Natural killer cell (primary cell): ENCODE measurements at places on chromosomes 5 and 9. TPM values are rescaled to one million over a fixed set of nuclear protein-coding genes. Genes with fewer than 3 reads are reported as not detected.
A peak's percentile ranks its signal among the peaks of the same experiment; 100 is the strongest.

UBE2QL1 gene
- not detected for total RNA-seq

GRCh38 chr5:123476731-123477130 lies 35.2 kb upstream of the CSNK1G3 start:
- DNase-seq, result no peak

DNA sequence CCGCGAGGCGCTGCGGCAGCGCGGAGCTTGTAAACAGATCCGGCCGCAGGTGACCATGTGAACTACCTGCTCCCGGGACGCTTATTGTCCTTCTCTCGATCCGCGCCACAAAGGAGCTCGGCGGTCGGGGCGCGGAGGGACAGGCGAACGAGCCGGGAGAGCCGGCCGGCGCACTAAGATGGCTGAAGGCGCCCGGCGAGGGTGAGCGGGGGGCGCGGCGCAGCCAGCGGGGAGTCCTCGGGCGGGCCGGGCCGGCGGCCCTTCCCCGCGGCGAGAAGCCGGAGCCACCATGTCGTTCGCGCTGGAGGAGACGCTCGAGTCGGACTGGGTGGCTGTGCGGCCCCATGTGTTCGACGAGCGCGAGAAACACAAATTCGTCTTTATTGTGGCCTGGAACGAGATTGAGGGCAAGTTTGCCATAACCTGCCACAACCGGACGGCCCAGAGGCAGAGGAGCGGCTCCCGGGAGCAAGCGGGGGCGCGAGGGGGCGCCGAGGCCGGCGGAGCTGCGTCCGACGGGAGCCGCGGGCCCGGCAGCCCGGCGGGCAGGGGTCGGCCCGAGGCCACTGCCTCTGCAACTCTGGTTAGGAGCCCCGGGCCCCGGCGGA lies 535 bp downstream of the JMY start:
- peak; percentile 61 for DNase-seq

TCF7 gene
- total RNA-seq, result 203 TPM

GRCh38 chr9:94017939-94018531 lies 62.9 kb upstream of the BARX1 start:
- no peak for DNase-seq

GRCh38 chr9:19174127-19174912 lies 47.0 kb upstream of the PLIN2 start:
- DNase-seq, result peak; percentile 67

DNA sequence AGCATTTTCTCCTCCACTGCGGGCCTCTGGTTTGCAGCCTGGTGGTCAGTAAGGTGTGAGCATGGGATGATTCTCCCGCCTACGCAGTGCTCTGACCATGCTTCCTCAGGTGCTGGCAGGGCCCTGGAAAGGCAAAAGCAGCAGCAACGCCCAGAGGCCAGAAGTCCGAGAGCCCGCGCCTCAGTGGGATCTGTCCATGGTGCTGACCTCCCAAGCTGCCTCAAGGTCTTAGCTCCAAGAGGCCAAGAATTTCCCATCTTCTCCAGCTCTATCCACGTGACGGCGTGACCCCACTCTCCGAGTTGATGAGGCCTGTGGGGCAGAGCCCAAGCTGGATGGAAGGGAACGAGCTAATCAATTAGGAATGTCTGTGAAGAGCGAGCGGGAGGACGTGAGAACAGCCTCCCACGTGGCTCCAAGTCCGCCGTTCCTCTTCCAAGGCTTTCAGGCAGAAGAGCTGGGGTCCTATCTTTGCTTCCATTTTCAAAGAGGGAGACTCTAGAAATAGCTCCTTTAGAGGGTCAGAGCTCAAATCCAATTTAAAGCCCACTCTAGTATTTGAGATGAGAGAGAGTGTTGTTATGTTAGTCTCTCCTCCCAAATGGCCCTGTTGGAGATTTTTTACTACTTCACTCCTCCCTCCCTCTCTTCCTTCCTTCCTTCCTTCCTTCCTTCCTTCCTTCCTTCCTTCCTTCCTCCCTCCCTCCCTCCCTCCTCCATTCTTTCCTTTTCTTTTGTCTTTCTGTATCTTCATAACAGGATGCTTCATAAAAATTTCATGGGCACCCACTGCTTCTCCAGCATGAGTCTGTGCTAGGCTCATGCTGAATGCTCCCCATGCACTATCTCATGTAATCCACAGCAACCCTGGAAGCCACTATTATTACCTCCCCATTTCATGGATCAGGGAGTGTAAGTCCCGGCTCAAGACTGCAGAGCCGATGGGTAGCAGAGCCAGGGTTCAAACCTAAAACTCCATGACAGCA lies 69.3 kb downstream of the OLFM1 start:
- DNase-seq, result no peak

GRCh38 chr5:124393584-124394379 lies 352.7 kb downstream of the ZNF608 start:
- no peak for DNase-seq

IPPK gene
- total RNA-seq, result 4.9 TPM

MACROH2A1 gene
- 160 TPM for total RNA-seq

GRCh38 chr5:29005386-29005785 lies 1967.0 kb upstream of the CDH9 start:
- no peak for DNase-seq

- DNase-seq, result no peak
Observed at GRCh38 chr5:157541447-157542118, 34.0 kb downstream of the ADAM19 start.

DNA sequence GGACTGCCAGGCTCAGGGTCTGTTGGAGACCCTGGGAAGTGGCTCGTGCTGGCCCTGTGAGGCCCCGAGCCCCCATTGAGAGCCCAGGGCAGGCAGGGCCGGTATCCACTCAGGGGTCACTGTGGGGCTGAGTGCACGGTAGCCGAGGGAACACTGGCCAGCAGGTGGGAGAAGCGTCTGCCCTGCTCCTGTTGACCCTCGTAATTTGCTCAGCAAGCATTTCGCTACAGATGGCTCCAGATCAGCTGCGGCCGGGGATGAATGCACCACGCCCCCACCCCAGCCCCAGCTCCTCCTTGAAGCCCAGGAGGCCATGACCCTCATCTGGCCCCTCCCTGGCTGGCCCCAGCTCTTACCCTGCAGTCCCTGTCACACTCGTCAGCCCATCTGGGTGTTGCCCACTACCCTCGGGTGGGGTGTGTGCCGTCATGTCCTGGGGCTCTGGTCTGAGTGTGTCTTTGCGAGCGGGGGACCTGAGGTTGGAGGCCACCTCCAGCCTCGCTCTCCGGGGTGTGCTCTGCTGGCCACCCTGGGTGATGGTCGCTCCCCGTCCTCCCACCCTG lies 6.1 kb upstream of the NRARP start:
- no peak for DNase-seq

FAM114A2 gene
- total RNA-seq, result 37.8 TPM

- DNase-seq, result no peak
Observed at GRCh38 chr5:71828291-71829040, 109.4 kb downstream of the CARTPT start.

PLEKHG4B gene
- 0.07 TPM for total RNA-seq

ANKRD18B gene
- not detected for total RNA-seq

GRCh38 chr9:69820955-69821788 lies 555 bp downstream of the CFAP95 start:
- DNase-seq, result no peak

- DNase-seq, result no peak
Observed at GRCh38 chr9:132677976-132678375, 7.7 kb downstream of the GTF3C4 start.

- DNase-seq, result no peak
Observed at GRCh38 chr9:89311346-89312221, 589 bp downstream of the CKS2 start.

CTNND2 gene
- not detected for total RNA-seq

DNA sequence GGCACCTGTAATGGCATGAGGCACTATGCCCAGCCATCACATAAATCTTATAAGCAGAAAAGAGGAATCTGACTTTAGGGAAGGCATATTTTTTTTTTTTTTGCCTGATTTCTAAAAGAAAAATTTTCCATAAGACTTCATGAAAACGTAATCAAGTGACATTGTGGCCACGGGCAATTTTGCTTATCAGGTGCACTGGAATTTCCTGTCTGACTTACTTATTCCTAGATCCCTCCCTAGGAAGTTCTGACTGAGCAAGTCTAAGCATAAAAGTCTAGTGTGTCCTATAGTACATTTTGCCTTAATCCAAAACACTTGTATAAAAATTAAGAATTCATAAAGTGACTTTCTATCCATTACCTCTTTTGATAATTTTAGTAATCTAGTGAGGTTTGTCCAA lies 12.5 kb downstream of the C5orf46 start:
- DNase-seq, result no peak

DNA sequence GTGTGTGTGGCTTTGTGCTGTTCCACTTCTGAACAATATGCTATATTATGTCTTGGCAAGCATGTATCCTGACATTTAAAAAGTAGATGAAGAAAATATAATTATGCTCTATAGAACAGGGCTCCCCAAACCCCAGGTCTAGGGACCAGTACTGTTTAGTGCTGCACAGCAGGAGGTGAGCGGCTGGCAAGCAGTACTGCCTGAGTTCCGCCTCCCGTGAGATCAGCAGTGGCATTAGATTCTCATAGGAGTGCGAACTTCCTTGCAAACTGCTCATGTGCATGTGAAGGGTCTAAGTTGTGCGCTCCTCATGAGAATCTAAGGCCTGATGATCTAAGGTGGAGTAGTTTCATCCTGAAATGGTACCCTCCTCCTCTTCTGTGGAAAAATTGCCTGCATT lies 979.1 kb upstream of the CTNND2 start:
- no peak for DNase-seq

FBP2 gene
- not detected for total RNA-seq

- no peak for DNase-seq
Observed at GRCh38 chr5:8134609-8135008, 265.7 kb downstream of the MTRR start.

TCERG1 gene
- total RNA-seq, result 96.1 TPM

CD14 gene
- total RNA-seq, result 15.9 TPM

DNA sequence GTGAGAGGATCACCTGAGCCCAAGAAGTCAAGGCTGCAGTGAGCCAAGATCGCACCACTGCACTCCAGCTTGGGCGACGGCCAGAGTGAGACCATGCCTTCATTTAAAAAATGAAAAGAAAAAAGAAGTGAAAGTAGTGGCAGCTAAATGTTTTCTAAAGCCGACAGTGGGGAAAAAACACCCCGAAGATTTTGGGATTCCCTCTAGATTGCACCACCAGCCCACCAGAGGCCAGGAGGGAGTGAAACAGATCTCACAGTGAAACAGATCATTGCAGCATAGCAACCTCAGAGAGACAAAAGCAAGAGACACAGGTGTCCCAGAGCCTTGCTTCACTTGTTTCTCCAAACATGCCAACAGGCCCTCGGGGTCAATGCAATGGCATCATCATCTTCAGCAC lies 156.8 kb downstream of the PAX5 start:
- no peak for DNase-seq

ADAMTS12 gene
- total RNA-seq, result not detected

GRCh38 chr5:115423051-115423450 lies 121.5 kb downstream of the FEM1C start:
- DNase-seq, result no peak

GRCh38 chr5:83787631-83788030 lies 67.0 kb upstream of the HAPLN1 start:
- no peak for DNase-seq
